ENCODE measurements at places on chromosomes 11 and 22.

GRCh38 chr11:8532475-8532874 lies 61.6 kb downstream of the STK33 start:
- DNase-seq = no peak

GRCh38 chr22:45891021-45891421 lies 85.9 kb downstream of the WNT7B start:
- no peak for DNase-seq

DNA sequence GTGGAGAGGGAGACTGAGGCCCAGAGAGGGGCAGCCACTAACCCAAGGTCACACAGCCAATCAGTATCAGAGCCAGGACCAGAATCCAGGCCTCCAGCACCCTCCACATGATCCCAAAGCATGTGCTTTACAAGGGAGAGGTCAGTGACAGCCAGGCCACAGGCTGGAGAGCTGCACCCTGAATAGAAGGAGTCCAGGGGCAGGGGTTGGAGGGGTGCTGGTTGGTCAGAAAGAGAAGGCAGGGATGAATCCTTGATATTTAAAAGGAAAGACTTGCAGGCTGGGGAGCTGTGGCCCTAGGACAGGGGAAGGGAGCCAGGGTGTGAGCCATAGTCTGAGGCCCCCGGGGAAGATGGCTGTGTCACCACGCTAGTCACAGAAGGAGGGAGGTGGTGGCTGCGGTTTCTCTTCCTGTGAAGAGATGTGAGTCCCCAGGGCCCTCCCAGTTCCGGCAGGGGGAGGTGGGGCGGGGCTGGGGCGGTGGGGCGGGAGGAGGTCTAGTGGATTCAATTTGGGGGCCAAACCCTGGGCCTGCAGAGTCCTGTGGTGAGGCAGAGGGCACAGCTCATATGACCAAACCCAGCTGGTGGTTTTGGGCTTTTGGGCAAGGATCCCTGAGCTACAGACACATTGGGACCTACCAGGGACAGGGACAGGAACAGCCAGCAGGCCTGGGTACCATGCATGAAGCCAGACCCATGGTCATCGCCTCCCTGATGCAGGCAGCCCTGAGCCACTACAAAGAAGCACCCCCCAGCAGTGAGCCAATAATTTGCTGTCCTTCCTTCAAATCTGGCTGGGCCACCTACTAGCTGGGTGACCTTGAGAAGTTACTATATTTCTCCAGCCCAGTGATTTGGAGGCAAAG lies 14.0 kb downstream of the RAC2 start:
- peak; percentile 39 for DNase-seq

DNA sequence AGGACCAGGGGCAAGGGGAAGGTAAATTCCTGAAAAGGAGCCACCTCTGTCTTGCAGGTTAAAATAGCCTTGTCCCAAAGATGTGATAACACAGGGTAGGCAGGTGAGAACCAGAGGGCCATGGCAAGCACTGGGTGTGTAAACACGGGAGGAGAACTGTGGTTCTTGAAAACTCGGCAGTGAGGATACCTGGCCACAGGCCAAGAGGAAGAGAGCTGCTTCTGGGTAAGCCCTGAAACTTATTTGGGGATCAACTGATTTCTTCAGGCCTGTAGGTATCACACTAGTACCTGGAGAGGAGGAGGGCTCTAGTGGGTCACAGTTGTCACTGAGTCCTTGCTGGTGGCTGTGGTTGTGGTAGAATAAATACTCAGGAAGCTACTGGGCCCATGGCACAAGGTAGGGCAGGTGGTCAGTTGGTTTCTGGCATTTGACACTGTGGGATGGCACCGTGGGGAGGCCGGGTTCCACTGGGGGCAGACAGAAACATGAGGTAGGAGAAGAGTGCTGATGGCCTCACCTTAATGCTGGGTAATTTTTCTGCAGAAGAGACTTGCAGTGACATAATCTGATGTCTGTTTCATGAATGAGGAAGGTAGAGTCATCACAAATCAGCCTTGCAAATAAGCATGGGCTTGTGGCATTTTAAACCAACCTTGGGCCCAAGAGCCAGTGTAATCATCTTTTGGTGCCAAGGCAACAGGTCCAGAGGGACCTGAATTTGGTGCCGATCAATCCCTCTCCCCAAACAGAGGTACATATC lies 22.0 kb downstream of the AMPD3 start:
- no peak for DNase-seq

DNA sequence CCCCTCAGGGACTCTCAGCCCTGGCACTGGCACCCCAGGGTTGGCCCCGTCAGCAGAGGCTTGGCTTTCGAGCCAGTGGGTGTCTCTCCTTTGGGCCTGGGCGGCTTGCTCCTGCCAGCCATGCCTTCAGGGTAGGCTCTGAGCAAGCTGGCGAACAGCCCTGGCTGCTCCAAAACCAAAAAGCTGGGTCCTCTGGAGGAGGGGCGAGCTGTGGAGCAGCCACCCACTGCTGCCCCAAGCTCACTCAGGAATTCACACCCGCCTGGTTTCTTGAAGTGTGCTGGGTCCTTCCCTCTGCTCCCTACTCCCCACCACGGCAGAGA lies 6.2 kb downstream of the YDJC start:
- no peak for DNase-seq

DNA sequence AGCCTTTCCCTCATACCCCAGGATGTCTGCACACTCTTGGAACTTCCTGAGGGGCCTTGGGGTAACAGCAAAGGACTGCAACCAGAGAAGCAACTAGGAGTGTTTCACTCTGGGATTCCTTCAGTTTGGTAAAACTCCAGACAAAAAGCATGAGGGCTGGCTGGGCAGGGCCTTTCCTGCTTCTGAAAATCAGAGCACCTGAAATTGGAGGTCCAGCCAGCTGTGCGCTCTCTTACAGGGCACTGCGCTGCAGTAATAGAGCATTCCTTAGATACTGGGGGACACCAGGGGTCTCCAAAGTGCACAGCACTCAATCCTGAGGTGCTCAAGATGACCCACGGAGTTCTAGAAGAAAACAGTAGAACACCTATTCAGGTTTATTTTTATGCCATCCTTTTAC lies 49.7 kb downstream of the PLEKHA7 start:
- DNase-seq = no peak

DNA sequence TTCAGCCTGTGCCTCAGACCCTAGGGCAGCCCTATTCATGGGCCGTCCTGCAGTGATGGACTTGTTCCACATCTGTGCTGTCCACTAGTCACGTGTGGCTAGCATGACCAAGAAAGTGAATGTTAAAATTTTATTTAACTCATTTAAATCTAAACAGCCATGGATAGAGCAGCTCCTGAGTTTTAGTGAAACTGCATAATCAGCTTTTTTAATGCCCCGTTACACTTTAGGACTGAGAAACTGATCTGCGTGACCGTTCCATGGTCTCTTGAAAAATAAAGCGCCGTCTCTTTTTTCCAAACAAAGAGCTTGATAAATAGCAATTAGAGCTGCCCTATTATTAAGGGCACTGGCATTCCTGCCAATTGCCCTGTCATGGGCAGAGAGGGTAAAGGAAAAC lies 76.5 kb upstream of the SNX19 start:
- DNase-seq = no peak

- no peak for DNase-seq
Measured at GRCh38 chr22:30219049-30219654, 27.4 kb downstream of the LIF start.

DNA sequence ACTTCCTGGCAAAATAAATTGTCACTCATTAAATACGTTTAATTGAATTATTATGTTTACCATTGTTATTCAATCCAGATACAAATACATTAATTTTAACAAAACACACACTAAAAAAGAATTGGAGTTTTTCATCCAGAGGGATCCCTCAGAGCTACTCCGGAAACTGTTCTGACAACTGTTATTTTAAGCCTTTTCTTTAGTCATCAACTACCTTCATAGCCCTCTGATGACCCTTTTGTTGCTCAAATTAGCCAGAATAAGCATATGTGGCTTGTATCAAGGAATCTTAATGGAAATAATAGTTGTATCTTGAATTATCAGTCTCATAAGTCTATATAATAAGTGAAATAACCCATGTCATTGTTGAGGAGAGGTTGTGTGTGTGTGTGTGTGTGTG lies 405.4 kb upstream of the FAT3 start:
- no peak for DNase-seq

GRCh38 chr11:73804712-73805111 lies 17.0 kb downstream of the MRPL48 start:
- DNase-seq = no peak

DNA sequence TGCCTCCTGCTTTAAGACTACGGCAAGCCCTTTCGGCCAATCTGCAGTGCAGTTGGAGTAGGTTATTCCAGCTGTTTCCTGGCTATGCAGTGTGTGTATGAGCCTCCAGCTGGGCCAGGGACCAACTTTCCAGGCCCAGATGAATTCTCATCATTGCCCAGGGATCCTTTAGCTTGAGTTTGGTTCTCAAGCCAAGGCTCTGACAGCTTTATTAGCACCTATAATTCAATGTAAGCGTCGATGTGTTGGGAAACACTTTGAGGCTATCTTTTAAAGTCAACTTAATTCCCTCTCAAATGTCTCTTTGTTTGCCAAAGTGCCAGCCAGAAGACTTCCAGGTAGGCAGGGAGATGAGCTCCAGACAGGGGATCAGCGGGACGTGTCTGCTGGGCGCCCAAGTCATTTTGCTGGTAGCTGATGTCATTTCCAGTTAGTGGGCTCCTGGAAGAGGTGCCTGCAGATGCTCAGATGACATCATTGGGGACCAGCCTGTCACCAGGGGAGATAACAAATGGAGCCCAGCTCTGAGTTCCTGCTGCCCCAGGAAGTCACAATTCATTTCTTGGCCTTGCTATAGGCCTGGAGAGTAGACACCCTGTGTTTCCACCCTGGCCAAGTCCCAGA lies 520.4 kb downstream of the SOX6 start:
- DNase-seq = no peak

GRCh38 chr11:12693479-12694182 lies 19.4 kb downstream of the TEAD1 start:
- DNase-seq = peak; percentile 99

DNA sequence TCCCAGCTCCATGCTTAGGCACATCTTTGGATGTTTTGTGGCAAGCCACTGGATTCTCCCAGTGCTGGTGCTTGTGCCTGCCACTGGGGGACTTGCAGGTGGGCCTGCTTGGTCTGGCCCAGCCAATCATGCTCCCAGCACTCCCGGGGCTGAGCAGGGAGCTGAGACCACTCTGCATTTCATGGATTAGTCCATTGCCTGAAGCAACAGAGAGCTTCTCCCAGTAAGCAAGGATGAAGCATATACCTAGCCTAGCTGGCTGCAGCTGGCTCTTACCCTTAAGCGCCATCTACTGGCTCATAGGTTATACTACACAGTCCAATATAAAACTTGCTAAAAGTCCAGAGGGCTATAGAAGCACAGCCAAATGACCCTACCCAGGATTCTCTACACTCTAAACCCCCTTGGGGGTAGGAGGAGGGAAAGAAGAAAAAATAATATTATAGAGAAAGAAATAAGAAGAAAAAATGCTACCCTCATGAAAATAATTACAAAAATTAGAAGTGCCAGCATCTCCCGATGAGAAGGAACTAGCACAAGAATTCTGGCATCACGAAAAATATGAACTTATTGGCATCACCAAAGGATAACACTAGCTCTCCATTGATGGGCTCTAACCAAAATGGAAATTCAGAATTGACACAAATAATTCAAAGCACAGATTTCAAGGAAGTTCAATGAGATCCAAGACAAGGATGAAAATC lies 275.3 kb downstream of the C11orf87 start:
- DNase-seq = peak; percentile 63

DNA sequence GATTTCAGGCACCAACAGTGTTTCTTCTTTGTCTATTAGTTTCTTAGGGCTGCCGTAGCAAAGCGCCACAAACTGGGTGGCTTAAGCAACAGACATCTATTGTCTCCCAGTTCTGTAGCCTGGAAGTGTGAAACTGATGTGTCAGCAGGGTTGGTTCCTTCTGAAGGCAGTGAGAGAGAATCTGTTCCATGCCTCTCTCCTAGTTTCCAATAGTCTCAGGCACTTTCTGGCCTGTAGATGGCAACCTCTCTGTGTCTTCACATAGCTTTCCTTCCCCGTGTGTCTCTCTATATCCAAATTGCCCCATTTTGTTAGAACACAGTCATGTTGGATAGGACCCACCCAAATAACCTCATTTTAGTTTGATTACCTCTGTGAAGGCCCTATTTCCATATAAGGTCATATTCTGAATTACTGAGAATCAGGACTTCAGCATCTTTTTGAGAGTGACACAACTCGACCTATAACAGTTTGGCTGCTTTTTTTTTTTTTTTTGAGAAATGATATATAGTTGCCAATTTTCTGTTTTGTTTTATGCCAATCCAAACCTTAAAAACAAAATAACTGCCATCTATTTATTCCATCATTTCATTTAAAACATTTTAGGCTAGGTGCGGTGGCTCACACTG lies 108.2 kb downstream of the SLC36A4 start:
- DNase-seq = peak; percentile 73

- peak; percentile 85 for DNase-seq
Measured at GRCh38 chr11:27158456-27159334, 118.1 kb downstream of the BBOX1 start.

DNA sequence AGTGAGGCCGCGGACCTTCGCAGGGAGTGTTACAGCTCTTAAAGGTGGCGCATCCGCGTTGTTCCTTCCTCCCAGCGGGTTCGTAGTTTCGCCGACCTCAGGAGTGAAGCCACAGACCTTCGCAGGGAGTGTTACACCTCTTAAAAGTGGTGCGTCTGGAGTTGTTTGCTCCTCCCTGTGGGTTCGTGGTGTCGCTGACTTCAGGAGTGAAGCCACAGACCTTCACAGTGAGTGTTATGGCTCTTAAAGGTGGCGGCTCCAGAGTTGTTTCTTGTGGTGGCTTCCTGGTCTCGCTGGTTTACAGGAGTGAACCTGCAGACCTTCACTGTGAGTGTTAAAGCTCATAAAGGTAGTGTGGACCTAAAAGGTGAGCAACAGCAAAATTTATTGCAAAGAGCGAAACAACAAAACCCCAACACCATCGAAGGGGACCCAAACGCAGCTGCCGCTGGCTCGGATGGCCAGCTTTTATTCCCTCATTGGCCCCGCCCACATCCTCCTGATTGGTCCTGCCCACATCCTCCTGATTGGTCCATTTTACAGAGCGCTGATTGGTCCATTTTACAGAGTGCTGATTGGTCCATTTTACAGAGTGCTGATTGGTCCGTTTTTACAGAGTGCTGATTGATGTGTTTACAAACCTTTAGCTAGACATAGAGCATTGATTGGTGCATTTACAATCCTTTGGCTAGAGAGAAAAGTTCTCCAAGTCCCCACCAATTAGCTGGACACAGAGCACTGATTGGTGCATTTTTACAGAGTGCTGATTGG lies 1.2 kb upstream of the TMEM45B start:
- no peak for DNase-seq

DNA sequence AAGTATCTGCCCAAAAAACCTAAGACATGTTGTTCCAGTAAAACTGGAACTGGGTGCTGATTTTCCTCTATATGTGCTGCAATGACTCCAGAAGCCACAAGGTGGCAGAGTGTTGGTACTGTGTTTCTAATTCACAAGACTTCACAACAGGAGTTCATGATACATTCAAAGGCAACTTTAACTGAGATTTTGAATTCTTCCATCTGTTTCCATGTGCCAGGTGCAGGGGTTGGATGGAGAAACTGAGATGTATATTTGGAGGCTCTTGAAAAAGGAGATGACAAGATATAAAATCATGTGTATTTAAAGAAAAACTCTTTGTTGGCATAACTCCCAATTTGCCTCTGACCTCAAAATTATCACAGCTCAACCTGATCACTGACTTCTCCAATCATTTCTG lies 1098.6 kb upstream of the CCDC90B start:
- peak; percentile 45 for DNase-seq

- DNase-seq = peak; percentile 99
Measured at GRCh38 chr22:20904008-20904979, 12.9 kb upstream of the CRKL start.

- no peak for DNase-seq
Measured at GRCh38 chr11:64351136-64351631, 7.8 kb upstream of the RPS6KA4 start.

GRCh38 chr22:20033045-20033706 lies 12.3 kb downstream of the TANGO2 start:
- DNase-seq = no peak

- no peak for DNase-seq
Measured at GRCh38 chr11:72061739-72062396, 18.5 kb downstream of the NUMA1 start.

All from iris pigment epithelial cell (primary cell).